SK-N-SH (cell line): ENCODE measurements at places on chromosomes 7 and 10. TPM values are rescaled to one million over a fixed set of nuclear protein-coding genes. Genes with fewer than 3 reads are reported as not detected.

The DYNC1I1 gene
- 0.05 and 0.21 TPM in 2 replicates for polyA plus RNA-seq

The C10orf143 gene
- 1.4 and 2.2 TPM in 2 replicates for polyA plus RNA-seq

The MMRN2 gene
- 0.02 and 0.05 TPM in 2 replicates for polyA plus RNA-seq

The LIPK gene
- polyA plus RNA-seq, result not detected in 2 replicates

The CLDN4 gene
- polyA plus RNA-seq, result 4.6 and 5.9 TPM in 2 replicates

The NRP1 gene
- polyA plus RNA-seq, result 129 and 149 TPM in 2 replicates

The NKX1-2 gene
- not detected in 2 replicates for polyA plus RNA-seq
